Glomerular endothelial cell (primary cell): ENCODE measurements at places on chromosomes 6 and 20.

DNA sequence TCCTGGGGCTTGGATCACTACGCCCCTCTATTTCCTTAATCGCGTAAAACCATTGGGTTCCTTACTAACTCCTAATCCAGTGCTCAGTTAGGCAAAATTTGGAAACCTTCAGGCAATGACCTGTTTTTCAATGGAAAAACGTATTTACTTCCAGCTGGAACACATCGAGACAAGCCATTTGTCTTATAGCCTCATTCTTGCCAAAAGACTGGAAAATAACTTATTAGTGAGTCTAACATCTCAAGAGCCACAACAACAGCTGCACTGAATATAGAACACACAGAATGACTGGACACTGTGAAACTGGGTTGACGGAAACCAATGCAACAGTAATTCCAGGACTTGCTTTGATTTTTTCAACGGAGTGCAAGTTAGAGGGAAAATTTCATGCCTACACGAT, 125.2 kb upstream of the MAP3K7 start:
- no peak for DNase-seq

- DNase-seq, result no peak
These were observed 218.0 kb downstream of the THBS2 start for GRCh38 chr6:169035385-169036240.

GRCh38 chr20:2254333-2254732, 41.5 kb upstream of the TGM3 start:
- no peak for DNase-seq

GRCh38 chr6:138569554-138569953, 70.3 kb upstream of the NHSL1 start:
- DNase-seq, result no peak

DNA sequence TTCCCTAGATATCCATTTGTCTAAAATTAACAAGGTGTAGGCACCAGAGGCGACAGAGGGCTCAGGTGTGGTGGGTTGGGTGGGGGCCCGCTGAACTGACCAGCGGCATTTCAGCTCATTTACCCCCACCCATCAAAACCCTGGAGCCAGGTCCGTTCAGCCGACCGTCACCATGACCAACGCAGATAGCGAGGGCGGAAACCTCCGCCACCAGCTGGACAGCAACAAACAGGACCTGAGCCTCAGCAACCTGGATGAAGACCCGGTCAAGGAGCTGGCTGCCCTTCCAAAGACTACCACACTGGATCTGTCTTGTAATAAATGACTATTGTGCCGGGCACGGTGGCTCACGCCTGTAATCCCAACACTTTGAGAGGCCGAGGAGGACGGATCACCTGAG, 120.8 kb upstream of the LGSN start:
- DNase-seq, result no peak

- no peak for DNase-seq
These were observed 18.6 kb upstream of the SYNDIG1 start for GRCh38 chr20:24450624-24451376.

DNA sequence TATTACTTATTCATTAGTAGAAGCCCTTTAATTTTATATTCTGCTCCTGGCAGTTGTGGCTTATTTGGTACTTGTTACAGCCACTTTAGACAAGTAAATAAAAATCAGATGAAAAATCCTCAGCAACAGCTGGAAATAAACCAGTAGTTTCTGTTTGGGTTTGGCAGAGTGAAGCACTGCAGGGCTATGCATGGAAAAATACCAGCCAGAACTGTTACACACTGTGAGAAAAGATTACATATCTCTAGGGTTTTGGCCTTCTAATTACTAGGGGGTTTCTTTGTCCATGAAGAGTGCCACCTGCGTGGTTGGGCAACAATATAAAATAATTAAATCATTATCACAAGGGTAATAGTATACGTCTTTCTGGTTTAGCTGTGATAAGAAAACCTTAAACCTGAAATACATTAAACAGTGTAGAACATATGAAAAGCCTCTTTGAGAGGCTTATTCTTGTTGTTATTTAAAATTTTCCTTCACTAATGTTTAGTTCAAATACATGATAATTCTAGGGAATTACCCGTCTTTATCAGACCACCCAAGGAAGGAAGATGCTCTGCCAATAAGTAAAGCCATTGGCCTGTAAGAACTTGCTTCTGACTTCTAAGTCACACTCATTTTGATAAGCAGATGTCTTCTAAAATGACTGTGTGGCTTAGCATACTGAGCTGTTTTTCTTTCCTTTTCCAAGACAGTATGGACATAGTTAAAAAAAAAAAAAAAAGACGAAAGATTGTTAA, 320.0 kb upstream of the FLRT3 start:
- DNase-seq, result no peak

DNA sequence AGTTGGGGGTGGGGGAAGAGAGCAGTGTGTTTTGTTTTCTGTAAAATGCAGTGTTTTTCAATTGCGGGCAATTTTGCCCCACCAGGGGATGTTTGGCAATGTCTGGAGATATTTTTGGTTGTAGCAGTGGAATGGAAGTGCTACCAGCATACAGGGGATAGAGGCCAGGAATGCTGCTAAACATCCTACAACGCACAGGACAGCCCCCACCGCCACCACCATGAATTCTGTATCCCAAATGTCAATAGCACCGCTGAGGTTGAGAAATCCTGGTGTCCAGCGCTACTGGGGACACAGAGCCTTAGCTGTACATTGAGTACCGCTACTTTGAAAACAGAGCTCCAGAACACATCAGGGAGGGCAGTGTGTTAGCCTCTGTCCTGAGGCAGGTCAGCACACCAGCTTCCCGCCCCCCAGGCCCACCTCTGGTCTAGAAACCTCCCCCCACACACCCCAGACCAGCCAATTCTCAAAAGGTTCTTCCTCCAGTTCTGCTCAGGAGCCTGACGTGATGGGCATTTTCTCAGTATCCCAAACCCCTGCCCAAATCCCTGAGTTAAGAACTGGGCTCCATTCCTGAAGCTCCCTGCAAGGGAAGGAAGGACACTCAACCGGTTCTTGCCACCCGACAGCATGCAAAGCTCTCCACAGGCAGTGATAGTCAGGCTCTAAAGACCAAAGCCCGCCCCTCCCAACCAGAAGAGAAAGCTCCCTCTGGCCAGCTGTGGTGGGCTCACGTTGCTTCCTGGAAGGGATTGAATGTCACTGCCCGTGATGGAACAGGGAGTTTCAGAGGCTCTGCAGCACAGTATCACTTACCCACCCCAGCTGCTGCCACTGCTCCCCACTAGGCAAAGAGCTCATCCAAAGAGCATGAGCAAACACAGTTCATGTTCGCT, 321.5 kb upstream of the JARID2 start:
- DNase-seq, result no peak

DNA sequence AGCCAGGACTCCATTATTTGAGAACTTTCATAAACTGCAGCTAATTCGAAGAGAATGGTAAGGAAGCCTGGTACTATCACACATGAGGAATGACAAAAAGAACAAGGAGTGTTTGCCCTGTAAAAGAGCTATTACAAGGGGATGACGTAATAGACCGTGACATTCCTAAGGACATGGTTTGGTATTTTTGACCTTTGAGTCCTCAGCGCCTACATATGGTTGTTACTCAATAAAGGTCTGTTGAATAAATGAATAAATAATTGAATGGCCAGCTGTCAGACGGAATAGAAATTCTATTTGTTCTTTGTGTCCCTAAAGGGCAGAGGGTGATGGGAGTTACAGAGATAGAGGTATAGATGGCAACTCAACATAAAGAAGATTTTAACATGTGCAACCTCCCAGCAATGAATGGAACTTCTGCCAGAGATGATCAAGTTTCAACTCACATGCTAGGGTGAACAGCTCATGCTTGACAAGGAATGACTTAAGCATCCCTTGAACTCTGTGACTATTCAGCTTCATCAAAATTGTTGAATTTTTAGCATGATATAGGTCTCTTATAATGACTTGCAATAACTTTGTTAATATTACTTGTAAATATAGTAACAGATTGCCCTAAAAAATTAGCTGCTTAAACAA, 115.4 kb downstream of the TENT5A start:
- DNase-seq, result no peak

- no peak for DNase-seq
These were observed 76.2 kb downstream of the ALDH8A1 start for GRCh38 chr6:134873500-134874388.

DNA sequence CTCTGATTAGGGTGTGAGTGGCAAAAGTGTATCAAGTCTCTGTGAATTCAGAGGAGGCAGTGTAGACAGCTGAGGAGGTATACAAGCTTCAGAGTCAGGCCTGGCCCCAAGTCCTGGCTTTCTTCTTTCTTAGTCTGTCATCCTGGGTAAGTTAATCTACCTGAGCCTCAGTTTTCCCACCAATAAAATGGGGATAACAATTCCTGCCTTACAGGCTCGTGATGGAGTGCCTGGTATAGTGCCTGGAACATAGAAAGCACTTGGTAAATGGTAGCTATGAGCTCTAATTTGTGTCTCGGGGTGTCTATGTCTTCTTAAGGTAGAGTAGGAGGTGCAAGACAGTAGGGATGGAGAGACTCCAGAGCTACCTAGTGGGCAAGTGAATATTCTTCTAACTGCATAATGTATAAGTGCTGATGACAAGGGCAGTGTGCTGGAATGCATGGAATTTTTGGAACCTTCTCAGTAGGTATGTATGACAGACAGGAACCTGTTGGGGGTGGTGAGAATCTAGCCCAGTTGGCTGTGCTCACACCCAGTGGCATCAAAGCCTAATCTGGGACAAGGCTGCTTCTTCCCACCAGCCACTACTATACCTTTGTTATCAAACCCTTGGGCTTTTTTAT, 4.0 kb upstream of the SCUBE3 start:
- DNase-seq, result no peak

- no peak for DNase-seq
These were observed 126.5 kb upstream of the NXT1 start for GRCh38 chr20:23223908-23224580.

DNA sequence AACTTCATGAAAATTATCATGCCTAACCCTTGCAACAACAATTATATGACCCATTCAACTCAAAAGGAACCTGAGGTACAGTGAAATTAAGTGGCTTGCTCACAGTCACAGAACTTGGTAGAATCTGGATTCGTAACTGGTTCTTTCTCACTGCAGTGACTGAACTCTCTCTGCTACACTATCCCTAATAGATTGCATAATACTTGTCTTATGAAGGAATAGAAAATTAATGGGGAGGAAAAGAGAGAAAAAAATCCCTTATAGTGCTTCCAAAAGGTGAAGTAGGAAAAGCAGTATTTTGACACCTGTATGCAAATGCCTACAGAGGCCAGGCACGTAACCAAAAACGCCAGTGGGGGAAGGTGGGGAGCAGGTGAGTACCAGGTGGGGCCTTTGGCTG, 186.6 kb downstream of the LY86 start:
- DNase-seq, result no peak

DNA sequence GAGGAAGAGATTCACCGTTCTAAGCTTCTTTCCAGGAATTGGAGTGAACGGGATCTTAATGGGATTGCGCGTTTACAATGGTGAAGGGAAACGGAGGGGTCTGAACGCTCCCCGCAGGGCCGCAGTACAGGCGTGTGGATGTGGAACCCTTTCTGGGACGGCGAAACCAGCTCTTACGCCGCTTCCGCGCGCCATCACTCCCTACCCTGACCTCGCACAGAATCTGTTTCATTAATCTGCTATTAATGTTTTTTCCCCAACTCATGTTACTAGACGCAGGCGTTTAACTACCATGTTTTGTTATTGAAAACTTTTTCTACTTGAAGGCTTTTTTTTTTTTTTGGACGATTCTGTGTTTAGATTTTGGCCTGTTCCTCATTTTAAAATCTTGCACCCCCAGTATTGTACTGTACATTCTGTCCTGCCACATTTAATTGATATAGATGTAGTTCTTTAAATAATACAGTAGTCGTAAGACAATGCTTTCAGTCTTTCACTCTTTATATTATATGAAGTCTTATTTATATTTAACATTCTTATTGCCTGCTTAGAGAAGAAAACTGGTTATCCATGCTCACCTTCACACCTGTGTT, 696 bp upstream of the SUPT3H start:
- no peak for DNase-seq

- DNase-seq, result no peak
These were observed 203.3 kb upstream of the IMPG1 start for GRCh38 chr6:76275746-76276145.

GRCh38 chr20:49475292-49476015, 7.0 kb downstream of the KCNB1 start:
- no peak for DNase-seq

GRCh38 chr6:45479834-45480751, 102.4 kb upstream of the SUPT3H start:
- DNase-seq, result no peak

- DNase-seq, result no peak
These were observed 72.0 kb downstream of the LY86 start for GRCh38 chr6:6660339-6661045.

- DNase-seq, result peak; percentile 50
These were observed 14.5 kb downstream of the ADISSP start for GRCh38 chr20:3753098-3753497.

GRCh38 chr20:49690899-49691620, 22.6 kb downstream of the B4GALT5 start:
- DNase-seq, result no peak

DNA sequence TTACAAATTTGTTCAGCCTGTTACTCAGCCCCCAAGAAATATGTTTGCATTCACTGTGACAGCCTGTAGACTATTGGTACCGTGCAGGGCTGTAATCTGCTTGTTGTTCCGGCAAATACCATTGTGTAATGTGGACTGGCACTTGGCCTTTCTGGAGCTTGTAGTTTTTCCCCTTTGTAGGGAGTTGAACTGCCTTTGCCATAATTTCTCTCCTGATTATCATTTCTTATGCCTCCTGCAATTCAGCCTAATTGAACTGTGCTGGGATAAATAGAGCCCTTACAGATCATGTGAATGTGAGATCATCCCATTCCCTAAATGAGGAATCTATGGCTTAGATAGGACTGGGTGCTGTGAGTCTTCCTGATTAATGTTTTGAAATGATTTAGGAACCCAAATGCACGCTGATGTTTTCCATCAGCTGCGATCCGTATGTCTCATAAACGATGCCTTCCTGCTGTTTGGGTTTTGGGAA, 185.1 kb downstream of the JARID2 start:
- DNase-seq, result no peak

DNA sequence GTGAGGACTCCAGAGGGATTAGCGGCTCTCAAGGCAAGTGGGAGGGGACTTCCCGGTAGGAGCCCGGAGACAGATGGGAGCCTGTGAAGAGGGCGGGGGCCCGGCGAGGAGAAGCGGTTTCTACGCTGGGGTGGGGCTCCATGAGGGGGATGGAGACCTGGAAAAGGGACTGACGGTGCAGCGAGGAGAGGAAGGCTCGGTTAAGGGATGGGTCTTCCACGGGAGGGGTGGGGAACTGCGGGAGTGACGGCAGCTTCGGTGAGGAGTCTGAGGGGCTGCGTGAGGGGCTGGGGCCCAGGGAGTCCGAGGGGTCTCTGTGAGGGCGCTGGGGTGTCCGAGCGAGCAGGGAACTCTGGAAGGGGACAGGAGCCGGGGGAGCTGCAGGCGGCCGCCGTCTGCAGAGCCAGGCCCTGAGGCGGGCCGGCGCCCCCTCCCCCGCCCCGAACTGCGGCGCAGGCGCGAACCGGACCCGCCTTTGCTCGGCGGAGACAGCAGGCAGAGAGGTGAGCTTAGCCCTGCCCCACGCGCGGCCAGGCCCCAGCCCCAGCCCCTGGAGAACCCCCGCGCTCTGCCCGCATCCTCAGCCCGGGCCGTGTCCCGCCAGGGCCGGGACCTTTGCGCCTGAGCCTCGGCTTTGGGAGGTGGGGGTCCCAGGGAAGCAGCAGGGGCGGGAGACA, at the start of gene NRSN2:
TSS of gene NRSN2 (plus strand) at position 472 of the 677 bp plus-strand sequence. CDS start 2,533 bp downstream, outside the sequence.
- no peak for DNase-seq
